Osteocyte (in vitro differentiated cells): ENCODE measurements at places on chromosomes 5 and 9.

DNA sequence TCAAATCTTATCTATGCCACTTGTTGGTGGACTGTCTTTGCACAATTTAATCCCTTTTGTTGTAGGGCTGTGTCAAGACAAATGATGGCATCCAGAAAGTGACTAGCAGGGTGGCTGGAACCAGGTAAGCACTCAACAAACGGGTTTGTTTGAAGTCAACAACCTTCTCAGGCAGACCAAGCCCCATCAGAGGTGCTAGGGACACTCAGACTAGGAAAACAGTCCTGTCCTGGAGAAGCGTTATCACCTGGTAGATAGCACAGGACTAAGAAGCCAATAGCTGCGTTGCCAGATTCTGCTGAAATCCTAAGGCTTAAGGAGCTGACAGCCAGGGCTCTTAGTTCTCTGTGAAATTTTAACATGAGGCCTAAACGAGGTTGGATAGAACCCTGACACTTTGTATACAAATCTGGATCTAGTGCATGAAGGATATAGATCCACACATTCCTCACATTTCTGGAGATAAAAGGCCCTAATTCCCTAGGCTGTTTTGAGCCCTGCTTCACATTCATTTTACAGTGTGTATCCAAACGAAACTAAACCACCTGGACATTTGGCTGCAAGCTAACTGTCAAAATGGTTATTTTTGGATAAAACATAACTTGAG lies 179.8 kb downstream of the DCP2 start:
- no peak for DNase-seq

- DNase-seq = peak; percentile 93
Observed at GRCh38 chr9:131762356-131762932, 22.6 kb upstream of the RAPGEF1 start.

GRCh38 chr5:151154931-151155774 lies 2.4 kb downstream of the ANXA6 start:
- DNase-seq = no peak

DNA sequence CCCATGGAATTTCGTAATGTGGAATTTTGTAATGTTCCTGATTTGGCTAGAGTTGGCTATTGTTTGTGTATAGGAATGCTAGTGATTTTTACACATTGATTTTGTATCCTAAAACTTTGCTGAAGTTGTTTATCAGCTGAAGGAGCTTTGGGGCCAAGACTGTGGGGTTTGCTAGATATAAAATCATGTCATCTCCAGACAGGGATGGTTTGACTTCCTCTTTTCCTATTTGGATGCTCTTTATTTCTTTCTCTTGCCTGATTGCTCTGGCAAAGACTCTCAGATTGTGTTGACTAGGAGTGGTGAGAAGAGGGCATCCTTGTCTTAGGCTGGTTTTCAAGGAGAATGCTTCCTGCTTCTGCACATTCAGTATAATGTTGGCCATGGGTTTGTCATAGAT lies 91.0 kb downstream of the NNT start:
- no peak for DNase-seq

DNA sequence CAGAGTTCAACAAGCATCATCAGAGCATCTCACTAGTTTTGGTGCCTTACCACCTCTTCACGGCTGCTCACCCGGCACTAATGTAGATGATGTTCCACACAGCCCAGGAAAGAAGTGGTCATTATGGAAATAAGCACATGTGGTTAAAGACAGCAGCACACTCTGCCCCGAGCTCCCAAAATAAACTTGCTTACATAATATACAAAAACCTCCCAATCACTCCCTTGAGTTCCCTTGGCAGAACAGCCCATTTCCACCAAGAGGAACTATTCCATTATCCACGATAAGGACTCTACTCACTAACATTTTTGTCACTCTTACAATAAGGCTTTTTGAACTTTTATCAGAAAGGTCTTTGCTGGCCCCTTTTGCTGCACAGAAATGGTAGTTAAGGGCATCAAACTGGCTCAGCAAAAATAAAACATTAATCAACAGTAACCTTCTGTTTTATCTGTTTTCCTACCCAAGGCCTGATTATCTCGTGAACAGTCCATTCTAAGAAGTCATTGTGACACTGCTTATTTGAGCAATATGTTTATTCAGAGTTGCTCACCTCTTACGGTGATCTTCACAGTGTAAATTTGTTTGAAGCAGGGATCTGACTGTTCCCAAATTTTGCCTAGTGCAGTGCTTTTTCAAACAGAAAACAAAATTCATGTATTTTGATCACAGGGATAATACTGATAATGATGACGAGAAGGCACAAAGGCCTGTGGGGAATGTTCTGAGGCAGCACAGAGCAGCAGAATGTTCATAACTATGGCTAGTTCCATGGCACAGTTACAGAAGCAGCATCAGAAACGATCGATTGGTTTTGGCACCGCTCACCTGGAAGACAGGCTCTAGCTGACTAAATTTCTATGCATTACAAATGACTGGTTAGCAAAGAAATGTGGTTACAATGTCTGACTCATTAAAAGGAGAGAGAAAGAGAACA lies 399.8 kb upstream of the PIK3R1 start:
- no peak for DNase-seq

DNA sequence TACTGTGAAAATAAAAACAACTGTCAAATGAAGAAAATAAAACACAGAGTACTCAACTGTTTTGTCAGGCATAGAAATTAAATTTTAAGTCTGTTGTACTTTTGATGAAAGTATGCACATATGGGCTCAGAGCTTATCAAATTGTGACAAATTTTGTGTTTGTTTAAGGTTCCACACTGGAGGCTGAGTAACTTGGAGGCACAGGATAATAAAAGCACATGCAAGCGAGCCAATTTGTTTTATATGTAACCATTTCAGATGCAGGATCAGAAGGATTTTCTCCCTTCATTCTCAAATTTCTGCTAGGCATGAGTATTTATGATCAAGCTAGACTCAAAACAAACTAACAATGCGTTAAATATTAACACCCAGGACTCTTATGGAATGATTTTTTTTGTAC lies 87.8 kb downstream of the JAKMIP2 start:
- no peak for DNase-seq

DNA sequence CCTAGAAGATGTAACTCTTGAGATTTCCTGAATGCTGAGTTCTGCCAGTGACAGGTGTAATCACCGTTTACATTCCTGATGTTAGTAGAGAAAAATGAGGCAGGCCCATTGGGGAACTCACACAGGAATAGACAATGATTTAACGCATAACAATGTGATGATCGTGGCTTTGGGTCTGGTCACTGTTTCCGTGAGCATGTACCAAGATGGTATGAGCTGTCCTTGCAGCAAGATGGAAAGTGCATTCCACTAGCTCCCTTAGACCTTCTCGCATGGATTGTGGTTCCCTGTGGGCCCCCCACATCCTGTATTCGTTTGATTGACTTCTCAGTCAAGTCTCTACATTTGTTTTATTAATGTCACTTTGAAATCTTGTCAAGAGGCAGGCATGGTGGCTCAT lies 124.0 kb upstream of the DAP start:
- DNase-seq = peak; percentile 60

DNA sequence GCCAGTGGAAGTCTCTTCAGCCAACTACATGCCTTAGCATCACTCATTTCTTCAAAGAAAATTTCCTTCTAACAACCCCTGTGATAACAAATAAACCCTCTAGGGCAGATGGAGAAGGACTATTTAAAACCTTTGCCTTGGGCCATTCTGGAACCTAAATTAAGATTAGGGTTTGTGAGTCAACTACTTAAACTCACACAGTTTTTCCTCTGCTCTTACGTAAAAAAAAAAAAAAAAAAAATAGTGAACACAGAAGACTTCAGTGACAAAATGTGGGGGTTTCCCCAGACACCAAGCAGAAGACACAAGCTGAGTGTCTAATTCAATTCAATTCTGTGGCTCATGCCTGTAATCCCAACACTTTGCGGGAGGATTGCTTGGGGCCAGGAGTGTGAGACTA lies 65.8 kb upstream of the ERCC6L2 start:
- DNase-seq = no peak

DNA sequence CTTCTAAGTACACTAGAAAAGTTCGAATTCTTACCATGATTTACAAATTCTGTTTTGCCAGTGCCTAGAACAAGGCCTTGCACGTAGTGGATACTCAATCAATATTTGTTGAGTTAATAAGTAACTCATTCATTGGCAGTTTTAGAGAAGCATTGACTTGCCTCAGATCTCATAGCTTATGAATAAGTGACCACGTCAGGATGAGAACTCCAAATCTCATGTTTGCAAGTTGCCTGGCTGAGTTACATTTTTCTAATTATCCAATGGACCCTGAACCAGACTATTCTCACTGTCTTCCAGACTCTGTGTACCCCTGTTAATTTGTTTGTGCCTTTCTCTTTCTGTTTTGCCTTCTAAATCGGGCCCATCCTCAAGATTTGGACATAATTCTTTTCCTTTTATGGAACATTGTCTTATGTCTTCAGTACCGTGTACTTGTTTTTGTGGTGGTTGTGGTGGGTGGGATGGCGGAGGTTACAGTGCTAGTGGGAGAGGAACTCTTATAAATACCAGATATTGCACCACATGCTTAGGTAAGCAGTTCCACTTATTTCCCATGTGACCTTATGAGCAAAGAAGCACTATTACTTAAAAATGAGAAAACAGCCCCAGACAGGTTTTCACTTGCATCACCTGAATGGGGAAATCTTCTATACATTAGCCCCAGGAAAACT lies 96.3 kb downstream of the UNC13B start:
- DNase-seq = no peak

GRCh38 chr9:12464910-12465512 lies 228.2 kb upstream of the TYRP1 start:
- DNase-seq = no peak

DNA sequence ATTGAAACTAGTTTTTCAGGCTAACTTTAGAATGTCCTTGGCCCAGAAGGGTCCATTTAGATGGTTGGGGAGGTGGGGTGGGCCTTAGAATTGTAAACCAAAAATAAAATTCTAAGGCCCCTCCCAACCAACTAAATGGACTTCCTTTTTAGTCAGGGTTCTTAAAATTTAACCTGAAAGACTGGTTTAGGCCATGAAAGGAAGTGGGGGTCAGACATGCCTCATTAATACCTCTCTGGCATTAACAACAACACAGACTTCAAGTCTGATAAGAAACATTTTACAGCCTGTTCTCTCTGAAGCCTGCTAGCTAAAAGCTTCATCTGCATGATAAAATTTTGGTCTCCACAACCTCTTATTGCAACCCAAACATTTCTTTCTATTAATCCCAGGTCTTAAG lies 65.5 kb upstream of the TNC start:
- DNase-seq = no peak

DNA sequence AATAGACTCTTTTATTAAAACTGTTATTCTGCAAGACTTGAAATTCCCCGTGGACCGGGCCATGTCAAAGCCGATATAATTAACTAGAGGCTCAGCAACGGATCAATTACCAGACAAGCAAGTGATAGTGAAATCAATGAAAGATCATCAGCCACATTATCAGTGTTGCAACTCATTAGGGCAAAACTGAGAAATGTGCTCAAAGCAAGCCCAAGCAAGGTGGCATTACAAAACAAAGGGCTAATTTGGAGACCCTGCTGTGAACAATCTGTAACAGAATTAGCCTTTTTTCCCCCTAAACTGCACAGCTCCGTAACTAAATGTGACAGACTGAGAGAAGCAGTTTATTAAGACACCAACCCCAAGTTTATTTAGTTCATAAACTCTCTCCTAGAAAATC lies 140.3 kb downstream of the BNC2 start:
- no peak for DNase-seq

- no peak for DNase-seq
Observed at GRCh38 chr5:103915081-103915480, 352.5 kb upstream of the NUDT12 start.

GRCh38 chr5:113125371-113125770 lies 148.8 kb downstream of the DCP2 start:
- DNase-seq = no peak
